ENCODE measurements at places on chromosomes 7 and 10.

DNA sequence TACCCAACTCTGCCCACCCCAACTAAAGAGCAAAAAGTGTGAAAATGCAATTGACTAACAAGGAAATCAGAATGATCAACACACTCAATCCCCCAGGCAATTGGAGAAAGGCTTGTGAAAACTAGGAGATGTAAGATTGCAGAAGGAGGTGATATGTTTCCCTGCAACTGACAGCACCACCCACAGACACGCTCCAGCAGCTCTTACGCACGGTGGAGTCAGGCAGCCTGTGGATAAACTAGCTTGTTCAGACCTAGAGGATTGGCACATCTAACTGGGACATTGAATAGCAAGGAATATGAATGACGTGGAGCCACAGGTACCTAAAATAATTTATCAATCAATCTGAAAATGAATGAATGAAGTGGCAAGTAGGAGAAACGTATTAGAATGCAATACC is 125.7 kb upstream of the MYO3A start:
- no peak for DNase-seq

DNA sequence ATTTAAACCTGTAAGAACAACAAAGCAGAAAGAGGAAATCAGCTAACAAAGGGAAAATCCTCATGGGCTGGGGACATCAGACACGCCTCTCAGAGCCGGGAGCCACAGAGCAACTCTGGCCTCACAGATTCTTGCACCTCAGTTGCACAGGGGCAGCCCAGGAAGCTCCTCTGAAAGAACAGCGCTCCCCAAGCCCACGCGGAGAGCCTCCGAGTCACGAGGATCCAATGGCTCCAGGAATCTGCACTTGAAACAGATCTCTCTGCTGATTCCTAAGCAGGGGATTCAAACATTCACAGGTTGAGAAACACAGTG is 213.2 kb upstream of the MGMT start:
- DNase-seq = no peak

DNA sequence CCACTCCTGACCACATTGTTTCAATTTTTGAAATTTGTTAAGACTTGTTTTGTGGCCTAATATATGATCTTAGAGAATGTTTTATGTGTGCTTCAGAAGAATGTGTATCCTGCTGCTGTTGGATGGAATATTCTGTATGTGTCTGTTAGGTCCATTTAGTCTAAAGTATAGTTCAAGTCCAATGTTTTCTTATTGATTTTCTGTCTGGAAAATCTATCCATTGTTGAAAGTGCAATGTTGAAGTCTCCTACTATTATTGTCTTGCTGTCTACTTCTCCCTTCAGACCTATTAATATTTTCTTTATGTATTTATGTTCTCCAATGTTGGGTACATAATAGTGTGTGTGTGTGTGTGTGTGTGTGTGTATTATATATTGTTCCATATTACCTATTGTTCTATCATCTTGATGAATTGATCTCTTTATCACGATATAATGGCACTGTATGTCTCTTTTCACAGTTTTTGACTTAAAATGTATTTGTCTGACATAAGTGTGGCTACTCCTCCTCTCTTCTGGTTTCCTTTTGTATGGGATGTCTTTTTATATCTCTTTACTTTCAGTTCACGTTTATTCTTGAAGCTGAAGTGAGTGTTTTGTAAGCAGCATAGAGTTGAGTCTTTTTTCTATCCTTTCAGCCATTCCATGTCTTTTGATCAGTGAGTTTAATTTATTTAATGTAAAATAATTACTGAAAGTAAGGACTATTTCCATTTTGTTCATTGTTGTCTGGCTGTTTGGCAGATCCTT is 61.3 kb downstream of the AKR1D1 start:
- DNase-seq = no peak

- no peak for DNase-seq
Measured at GRCh38 chr7:92674379-92674778, 84.2 kb upstream of the FAM133B start.

- no peak for DNase-seq
Measured at GRCh38 chr7:133355822-133356221, 102.9 kb downstream of the EXOC4 start.

DNA sequence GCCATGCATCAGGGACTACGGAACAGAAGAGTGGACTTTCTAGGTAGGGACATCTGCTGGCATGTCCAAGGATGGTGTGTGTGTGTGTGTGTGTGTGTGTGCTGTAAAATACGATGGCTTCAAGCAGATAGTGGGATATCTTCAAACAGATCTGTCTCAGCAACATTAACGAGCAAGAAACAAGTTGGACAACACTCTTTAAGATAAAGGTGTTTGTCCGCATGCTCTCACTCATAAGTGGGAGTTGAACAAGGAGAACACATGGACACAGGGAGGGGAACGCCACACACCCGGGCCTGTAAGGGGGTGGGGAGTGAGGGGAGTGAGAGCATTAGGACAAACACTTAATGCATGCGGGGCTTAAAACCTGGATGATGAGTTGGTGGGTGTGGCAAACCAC is 89.8 kb upstream of the AKR1E2 start:
- DNase-seq = no peak

GRCh38 chr10:62511656-62512055 is 137.5 kb downstream of the ZNF365 start:
- no peak for DNase-seq

GRCh38 chr10:116385994-116386809 is 41.4 kb upstream of the PNLIPRP3 start:
- peak; percentile 12 for DNase-seq

DNA sequence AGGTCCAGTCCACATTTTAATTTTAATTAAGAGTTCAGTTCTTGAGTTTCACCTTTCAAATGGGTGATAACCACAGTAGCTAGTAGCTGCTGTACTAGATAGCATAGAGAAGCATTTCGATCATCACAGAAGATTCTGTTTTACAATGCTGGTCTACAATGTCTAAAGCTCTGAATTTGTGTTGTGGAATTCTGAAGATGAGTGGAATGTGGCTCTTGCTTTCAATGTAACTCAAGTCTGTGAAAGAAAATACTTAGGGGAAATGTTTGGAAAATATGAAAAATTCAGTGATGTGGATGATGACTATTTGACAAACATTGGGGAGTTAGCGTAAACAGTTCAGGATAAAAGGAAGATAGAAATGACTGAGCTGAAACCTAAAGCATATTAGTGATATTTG is 139.4 kb downstream of the GNAT3 start:
- no peak for DNase-seq

DNA sequence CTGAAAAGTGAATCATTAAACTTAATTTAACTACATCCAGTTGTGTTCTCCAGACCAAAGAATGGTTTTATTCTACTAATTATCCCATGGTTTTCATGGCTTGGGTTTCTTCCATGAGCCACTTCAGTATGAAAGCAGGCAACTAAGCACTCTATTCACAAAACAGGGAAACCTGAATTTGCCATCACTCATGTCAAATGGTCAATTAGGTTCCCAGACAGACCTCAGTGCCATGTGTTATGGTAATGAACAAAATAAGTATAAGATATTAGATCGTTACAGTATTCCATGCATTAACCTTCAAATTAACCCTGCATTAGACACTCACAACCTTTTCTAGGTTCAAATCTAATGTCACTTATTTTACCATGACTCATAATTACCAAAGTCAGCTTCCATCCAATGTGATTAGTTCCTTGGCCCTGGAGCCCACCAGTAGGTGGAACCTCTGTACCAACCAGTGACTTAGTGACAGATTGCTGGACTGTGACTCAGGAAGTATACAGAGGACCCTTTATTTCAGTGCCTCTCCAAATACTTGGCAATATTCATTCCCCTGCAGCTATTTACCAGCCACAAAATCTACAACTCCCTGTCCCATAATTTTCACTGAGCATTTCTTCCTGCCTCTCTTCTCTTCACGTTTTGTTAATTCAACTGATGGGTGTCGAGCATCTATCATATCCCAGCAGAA is 1270.2 kb upstream of the SORCS1 start:
- no peak for DNase-seq

GRCh38 chr7:93307131-93307660 is 75.0 kb downstream of the VPS50 start:
- DNase-seq = peak; percentile 16

All from HepG2 (cell line).